ENCODE measurements at places on chromosomes 4 and X.

DNA sequence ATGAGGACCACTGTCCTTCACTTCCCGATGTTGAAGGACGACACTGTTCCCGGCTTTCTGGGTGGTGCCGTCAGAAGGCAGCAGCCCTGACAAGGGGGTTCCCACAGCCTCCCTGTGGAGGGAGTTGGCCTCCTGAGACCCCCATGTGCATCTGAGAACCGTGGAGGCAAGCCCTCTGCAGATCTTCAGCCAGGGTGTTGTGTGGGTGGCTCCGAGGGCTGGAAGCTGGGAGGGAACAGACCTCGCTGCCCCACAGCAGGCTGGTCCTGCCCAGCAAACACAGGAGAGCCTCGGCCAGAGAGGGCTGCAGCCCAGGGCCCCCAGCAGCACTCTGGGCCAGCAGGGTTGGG lies 16.2 kb downstream of the DGKQ start:
- DNase-seq: no peak

- no peak for DNase-seq
Measured at GRCh38 chrX:96650023-96650422, 34.6 kb upstream of the DIAPH2 start.

DNA sequence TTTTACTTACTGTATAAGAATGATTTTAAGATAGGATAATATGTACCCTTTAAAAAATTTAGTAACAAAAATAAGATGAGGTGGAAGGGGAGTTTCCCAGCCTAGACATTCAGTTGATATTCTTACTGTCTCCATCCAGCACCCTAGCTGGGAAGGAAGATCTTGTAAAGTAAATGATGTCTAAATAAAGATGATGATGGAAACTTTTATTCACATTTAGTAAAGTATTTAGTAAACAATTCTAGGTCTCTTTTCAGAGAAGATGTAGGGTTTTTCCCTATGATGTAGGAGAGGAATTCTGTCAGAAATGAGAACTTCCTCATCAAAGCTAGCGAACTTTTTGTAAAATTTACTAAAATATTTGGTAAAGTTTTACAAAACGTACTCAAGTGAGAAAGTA lies 136.8 kb downstream of the RAPGEF2 start:
- DNase-seq: no peak

GRCh38 chr4:123581802-123582201 lies 185.2 kb downstream of the SPRY1 start:
- no peak for DNase-seq

DNA sequence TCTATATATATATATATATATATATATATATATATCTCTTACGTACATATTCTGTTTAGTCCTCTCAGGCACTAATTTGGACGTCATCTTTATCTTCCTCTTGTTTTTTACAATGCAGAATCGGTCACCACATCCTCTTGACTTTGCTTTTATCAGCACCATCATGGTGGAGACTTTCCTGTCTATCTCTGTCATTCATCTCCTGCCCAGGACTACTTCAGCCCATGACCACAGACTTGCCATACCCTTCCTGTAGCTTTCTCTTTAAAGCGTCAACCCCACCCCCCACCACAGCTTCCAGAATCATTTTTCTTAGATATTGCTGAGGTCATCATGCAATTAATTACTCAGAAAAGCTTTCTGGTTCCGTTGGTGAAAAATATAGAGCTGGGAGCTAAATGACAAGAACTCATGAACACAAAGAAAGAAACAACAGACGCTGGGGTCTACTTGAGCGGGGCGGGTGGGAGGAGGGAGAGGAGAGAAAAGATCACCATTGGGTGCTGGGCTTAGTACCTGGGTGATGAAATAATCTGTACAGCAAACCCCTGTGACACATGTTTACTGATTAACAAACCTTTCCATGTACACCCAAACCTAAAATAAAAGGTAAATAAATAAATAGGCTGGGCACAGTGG lies 30.5 kb upstream of the PRKX start:
- no peak for DNase-seq

DNA sequence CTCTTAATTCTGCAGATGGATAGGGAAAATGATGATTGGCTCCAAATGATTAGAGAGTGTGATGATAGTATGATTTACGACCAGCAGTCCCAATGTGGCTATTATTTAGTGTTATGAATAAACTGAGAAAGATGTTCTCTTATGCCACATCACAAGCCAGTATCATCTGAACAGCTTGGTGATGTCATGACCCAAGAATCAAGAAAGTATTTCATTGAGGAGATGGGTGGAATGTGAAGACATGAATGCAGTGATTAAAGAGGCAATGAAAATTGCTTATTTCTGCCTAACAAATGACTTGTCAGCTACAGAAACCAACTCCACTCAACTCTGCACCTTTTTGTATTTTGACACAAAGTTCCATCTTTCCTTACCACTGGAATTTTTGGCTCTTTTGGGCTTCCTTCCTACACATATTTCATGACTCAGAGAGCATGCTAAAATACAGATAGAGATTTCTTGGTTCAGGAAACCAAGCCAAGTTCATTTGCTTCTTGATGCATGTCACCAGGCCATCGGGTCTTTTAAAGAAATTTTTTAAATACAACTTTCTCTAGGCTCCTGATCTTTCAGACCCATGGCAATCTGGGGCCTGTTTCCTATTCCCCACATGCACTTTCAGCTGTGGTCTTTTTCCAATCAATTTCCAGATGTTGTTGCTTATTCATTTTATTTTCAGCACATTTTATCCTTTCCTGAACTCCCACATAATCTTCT lies 174.2 kb downstream of the HHIP start:
- DNase-seq: no peak

DNA sequence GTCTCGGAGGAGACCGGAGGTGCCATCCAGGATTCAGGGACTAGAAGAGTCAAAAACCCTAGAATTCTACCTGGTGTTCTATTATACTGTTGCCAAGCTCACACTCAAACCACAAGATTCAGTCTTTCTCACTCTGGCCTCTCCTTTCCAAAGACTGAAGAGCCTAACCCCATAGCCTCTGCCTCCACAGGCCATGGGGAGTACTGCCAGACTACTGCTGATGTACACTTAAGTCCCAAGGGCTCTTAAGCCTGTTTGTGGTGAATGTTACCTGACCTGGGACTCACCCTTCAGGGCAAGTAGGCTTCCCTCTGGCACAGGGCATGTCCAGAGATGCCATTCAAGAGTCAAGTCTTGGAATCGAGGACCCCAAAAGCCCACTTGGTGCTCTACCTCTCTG lies 58.9 kb upstream of the IRS4 start:
- no peak for DNase-seq

- DNase-seq: no peak
Measured at GRCh38 chr4:61443813-61444510, 243.8 kb downstream of the ADGRL3 start.

DNA sequence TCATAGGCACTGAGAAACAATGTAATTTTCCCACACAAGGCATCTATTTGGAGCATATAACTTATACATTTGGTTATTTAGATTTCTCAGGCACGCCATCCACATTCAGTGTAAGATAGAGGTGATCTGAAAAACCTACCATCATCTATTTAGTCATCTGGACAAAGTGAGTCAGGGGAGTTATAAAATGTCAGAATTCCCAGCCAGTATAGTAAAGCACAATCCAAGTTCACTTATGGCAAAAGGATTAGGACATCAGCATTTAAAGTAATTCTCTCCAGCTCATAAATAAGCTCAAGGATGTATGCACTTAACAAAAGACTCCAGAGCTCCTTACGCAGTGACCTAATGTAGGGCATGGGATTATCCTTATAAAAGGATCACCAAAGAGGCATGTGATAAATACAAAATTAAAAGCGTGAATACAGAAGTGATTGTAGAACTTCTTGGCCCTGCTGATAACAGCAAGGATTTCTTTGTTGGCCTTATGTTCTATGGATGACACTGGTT lies 65.3 kb upstream of the DCLK2 start:
- DNase-seq: no peak

DNA sequence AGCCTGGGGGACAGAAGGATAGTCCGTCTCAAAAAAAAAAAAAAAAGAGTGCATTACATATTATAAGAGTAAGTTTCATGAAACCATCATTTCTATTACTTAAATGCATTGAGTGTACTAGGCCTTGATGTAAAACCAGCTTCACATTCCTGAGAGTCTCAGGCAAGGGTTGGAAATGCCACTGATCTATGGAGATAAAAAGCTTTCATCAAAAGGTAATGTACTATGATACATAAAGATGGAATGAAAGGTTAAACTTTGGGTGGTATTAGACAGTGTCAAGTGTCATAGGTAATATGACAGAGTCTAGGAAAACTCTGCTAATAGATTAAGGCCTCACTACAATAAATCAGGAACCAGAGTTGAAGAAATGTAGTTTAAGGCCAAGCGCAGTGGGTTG lies 7.4 kb downstream of the CFAP97 start:
- no peak for DNase-seq

- no peak for DNase-seq
Measured at GRCh38 chr4:184388106-184388505, 86.2 kb downstream of the IRF2 start.

DNA sequence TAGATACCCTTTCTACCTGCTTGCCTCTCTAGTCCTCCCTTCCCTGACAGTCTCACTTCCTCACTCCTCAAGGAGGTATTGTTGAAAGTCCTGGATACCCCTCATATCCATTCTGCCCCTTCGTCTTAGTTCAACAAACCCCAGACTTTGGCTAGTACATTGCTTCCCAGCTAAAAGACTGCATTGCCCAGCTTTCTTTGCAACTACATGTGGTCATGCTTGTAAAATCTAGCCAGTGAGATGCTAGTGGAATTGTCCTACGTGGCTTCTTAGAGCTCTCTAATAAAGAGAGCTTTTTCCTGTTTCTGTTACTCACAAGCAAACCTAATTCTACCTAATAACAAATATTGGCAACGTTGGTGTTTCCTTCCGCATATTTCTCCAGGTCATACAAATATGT lies 237.9 kb upstream of the PSAPL1 start:
- no peak for DNase-seq

GRCh38 chrX:45850197-45850774 lies 649.6 kb upstream of the DIPK2B start:
- no peak for DNase-seq

GRCh38 chr4:185796176-185796575 lies 15.8 kb downstream of the SORBS2 start:
- DNase-seq: no peak

DNA sequence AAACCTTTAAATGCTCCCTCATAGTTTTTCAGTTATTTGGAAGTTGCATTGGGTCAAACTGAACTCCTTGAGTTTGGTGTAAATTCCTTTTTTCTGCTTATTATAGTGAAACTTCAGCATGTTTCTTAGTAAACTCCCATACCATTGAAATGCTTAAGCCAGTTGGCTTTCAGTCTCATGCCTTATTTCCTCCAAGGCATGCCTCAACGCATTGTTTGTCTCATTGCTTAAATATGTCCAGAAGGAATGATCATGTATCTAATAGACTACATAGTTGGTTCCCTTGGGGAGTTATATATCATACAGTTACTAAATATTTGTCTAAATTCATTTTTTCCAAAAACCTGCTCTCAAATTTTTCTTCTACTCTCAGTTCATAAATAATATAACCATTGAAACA lies 114.0 kb downstream of the STOX2 start:
- no peak for DNase-seq

GRCh38 chr4:88742561-88742960 lies 44.9 kb upstream of the NAP1L5 start:
- no peak for DNase-seq

DNA sequence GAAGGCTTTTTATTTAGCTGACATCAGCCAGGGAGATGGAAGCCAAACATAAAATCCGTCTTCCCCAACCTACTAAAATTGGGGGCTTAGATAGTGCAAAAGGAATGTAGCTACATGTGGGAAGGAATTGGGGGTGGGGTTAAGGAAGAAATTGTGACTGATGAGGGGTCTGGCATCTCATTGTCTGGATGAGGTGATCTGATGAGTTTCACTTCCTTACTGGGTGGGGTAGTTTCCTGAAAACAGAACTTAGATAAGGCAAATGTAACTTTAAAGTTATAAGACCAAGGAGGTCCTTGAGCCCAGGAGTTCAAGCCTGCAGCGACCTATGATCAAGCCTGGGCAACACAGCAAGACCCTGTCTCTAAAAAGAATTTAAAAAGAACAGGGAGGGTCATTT lies 105.5 kb upstream of the NEIL3 start:
- no peak for DNase-seq

DNA sequence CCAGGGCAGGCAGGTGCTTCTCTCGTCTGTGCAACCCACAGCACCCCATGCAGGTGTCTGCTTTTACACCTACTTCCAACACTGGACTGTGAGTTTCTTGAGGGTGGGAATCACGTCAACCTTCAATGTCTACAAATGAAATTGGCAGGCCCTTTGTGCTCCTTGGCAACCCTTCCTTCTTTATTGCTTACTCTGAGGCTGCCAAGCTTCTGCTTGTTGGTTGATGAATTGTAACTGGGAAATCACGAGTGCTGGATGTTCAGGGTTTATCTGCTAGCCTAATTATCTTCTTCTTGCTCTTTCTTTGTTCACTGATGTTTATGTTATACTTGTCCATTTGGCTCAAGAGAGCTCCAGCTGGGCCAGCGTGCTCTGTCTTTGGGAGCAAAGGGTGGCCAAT lies 2.5 kb upstream of the DGAT2L6 start:
- DNase-seq: no peak
